Cortex of kidney (tissue), 1 donor: ENCODE measurements at places on chromosomes 1 and 21.

GRCh38 chr1:115685029-115685705 is 43.4 kb downstream of the VANGL1 start:
- DNase-seq, result no peak

- DNase-seq, result no peak
Measured at GRCh38 chr1:25056536-25056935, 126.5 kb upstream of the RUNX3 start.

DNA sequence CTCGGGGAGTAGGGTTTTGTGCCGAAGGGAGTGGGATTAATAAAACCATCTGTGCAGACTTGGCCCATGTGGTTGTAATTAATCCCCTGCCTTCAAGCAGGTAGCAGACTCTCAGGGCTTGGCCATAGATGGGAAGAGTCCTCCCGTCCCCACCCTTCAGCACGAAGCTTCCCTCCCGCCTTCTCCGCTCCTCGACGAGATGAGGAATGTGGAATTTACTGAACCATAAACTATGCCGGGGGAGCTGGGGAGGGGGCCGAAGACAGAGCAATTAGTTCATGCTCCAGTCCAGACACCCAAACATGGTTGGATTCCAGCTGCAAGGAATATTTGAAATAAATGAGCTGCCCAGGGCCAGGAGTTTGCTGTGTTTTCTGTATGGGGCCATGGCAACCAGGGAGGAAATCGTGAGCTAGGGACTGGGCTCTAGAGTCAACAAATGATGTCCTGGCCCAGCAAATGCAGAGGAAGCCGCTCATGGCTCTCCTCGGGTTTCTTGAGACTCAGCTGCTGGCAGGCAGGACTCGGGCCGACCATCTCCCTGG is 78.8 kb downstream of the SPSB1 start:
- DNase-seq, result no peak

GRCh38 chr1:216456682-216457081 is 33.4 kb upstream of the USH2A start:
- no peak for DNase-seq
